Stomach (tissue), 19 donors: ENCODE measurements at places on chromosomes 3 and 15.

GRCh38 chr15:90934949-90935751 lies at the start of gene UNC45A:
UNC45A (plus strand) TSS chr15:90935285; CDS start chr15:90935325, 40 bp downstream.
- DNase-seq, result peak; percentile 98

- DNase-seq, result no peak
Measured at GRCh38 chr3:51675201-51675611, 4.2 kb downstream of the TEX264 start.

DNA sequence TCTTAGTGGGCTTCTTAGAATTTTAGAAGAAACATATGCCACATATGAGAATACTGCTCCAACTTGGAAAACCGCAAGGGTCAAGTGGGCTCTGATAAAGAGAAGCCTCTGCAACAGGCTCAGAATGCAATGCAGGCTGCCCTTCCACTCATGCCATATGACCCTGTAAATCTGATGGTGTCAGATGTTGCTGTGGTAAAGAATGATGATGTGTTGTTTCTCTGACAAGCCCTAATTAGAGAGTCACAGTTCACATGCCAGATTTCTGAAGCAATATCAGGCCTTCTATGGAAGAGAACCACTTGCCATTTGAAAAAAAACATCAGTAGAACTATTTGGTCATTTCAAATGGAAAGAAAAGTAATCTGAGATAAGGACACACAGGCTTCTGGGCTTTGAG lies 749.6 kb downstream of the AGBL1 start:
- DNase-seq, result no peak

DNA sequence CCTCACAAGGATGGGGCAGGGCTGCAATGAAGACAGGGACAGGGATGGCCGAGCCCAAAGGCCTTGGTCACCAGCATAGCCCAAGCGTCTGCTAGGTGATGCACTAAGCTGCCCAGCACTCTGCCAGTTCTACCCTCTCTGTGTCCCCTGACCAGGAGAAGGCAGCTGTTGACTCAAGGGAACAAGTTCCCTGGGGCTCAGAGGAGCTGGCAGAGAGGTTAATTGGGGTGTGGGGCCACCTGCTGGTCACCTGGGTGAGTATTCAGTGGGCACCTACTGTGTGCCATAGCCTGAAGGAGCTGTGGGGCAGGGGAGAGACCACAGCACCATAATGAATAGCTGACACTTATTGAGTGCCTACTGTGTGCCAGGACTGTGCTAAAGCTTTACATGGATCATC lies 22.0 kb upstream of the DOCK3 start:
- DNase-seq, result peak; percentile 53

- peak; percentile 80 for DNase-seq
Measured at GRCh38 chr15:60620708-60621107, 141.8 kb upstream of the ICE2 start.

GRCh38 chr3:23712656-23713559 lies 92.8 kb upstream of the UBE2E1 start:
- no peak for DNase-seq

GRCh38 chr3:78277801-78278200 lies 1237.9 kb downstream of the ROBO2 start:
- DNase-seq, result no peak

GRCh38 chr3:159169828-159170227 lies 368.0 kb downstream of the MFSD1 start:
- peak; percentile 47 for DNase-seq

DNA sequence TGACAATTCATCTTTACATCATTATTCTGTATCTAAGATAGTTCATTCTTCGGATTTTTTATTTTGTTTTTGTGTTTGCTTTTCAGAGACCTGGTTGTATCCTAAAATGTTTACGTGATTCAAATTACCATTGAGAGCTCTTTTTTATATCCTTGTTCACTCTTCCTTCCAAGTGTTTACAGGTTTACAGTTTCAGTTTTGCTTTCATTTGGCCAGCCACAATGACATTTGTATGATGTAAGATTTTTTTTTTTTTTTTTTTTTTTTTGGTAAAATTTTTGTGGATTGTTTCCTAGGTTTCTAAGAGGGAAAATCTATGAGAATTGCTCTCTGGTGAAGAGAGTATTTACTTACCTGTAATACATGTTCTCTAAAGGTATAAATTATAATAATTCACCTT lies 55.0 kb downstream of the SETD5 start:
- DNase-seq, result no peak

GRCh38 chr15:37771465-37771864 lies 163.0 kb upstream of the TMCO5A start:
- no peak for DNase-seq

- no peak for DNase-seq
Measured at GRCh38 chr3:118102737-118103136, 931.9 kb downstream of the IGSF11 start.

- no peak for DNase-seq
Measured at GRCh38 chr3:48963591-48963990, 26.4 kb upstream of the P4HTM start.
